T-cell (primary cell): ENCODE measurements at places on chromosomes 5 and 9.

- no peak for DNase-seq
These were observed 61.0 kb upstream of the ADAMTS2 start for GRCh38 chr5:179406031-179406961.

- no peak for DNase-seq
These were observed 949 bp downstream of the SNCB start for GRCh38 chr5:176629317-176629852.

DNA sequence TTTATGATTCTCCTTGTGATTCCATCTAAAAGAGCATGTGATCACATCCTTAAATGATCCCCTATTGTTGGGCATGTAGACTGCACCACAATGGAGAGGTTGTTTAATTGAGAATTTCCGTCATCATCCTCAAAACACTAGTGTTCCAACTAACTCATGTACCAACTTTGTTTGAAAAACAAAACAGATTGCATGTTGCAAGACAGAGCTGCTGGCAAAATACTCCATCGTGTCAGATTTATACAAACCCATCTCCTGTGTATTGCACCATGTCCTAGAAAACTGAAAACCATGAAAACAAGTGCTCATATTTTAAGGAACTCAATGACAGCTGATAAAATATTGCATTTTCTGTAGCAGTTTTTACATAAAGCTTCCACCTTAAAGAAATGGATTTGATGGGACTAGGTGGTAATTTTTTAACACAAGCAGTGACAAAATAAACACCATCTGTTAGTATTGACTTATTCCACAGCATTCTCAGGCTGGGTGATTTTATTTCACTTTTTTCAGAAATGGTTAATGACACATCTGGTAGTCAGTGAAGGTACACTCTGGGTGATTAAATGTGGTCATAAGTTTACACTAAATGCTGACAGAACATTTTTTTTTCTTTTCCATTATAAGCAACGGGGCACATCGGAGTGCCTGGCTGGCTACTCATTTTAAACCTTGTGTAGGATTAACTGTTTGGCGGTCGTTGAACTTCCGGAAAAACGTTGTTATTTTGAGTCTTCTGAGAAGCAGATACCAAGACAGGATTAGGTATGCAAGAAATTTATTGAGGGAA, 602.9 kb upstream of the WWC1 start:
- no peak for DNase-seq

GRCh38 chr9:16618524-16618923, 251.9 kb downstream of the BNC2 start:
- DNase-seq: no peak

GRCh38 chr5:16589658-16590057, 27.1 kb downstream of the RETREG1 start:
- no peak for DNase-seq

DNA sequence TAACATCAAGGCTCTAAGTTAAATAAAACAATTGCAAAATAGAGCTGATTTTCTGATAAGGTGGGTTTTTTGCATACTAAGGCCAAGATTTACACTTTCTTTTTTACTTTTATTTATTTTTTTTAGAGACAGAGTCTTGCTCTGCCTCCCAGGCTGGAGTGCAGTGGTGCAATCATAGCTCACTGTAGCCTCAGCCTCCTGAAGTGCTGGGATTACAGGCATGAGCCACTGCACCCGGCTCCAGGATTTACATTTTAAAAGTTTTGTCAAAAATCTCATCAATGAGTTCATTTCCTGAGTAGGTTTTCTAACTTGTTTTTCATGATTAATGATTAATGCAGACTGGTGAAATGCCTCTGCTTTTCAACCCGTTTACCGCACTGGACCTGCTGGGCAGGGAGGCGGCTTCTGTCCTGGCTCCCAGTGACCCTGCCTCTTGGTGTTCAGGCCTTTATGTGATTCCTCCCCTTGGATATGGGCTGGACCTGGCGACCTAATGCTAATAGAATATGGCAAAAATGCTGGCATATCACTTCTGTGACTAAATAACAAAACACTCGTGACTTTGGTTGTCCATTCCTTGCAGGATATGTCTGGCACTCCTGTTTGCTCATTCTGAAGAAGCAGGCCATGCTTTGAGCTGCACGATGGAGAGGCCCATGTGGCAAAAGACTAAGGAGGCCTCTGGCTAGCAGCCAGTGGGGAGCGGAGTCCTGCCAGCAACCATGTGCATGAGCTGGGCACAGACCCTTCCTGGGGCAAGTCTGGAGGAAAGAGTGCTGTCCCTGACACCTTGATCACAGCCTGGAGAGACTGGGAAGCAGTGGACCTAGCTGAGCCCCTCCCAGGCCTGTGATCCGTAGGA, 72.2 kb upstream of the PTCH1 start:
- DNase-seq: no peak

- DNase-seq: no peak
These were observed 86.0 kb upstream of the FER start for GRCh38 chr5:108661590-108662219.

GRCh38 chr5:159211729-159212174, 2.4 kb upstream of the RNF145 start:
- no peak for DNase-seq
